ENCODE measurements at places on chromosomes 2 and 18.

- no peak for DNase-seq
Observed at GRCh38 chr18:11533942-11534496, 75.4 kb upstream of the SLC35G4 start.

- no peak for DNase-seq
Observed at GRCh38 chr18:12282442-12283039, 25.5 kb upstream of the TUBB6 start.

DNA sequence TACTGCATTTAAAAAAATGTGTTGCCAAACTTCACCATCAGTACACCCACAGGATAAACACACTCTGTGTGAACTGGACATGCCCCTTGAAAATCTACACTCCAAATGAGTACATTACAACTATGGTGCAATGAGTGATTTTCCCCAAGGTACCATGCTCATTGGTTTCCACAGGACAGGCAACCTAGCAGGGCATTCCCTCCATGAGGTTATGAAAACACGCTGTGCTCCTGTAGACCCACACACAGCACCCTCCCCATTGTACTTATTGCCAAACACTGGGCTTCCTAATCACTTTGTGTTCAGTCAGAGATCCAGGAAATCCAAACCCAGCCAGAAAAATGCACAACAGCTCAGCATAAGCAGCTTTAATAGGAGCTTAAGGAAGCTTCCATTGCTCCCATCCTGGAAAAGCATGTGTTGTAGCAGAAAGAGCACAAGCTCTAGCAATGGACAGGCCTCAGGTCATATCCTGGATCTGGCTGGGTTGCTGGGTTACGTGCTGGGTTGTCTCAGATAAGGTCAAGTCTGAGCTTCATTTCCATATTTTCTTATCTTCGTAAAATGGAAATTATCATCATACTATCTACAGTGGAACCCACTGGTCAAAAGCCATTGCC lies 20.8 kb upstream of the ATIC start:
- DNase-seq: no peak

DNA sequence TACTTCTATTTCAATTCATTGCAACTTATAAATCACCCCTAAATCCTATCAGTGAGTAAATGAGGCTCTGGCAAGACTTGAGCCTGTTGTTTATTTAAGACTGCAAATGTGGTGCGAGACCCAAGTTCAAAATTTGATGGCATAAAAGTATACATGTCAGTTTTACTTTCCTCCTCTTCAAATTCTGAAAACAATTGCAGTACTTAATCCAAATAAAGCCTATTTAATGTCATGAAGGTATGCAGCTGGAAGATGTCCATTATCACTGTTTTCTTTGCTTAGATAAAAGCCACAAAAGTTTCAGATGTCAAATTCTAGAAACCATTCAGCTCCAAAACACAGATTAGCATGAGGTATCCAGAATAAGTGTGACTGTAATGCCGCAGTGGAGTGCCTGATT lies 3.3 kb downstream of the APCDD1 start:
- no peak for DNase-seq

- no peak for DNase-seq
Observed at GRCh38 chr2:175576875-175577274, 395.4 kb upstream of the ATP5MC3 start.

- peak; percentile 50 for DNase-seq
Observed at GRCh38 chr2:151049746-151050145, 211.9 kb downstream of the RBM43 start.

- no peak for DNase-seq
Observed at GRCh38 chr2:80266231-80266630, 38.3 kb downstream of the LRRTM1 start.

GRCh38 chr2:134818321-134818720 lies 20.1 kb upstream of the ACMSD start:
- DNase-seq: no peak

All from HT-29 (cell line).